Right renal pelvis (tissue), 4 donors: ENCODE measurements at places on chromosomes 11 and 22. TPM values are rescaled to one million over a fixed set of nuclear protein-coding genes. Genes with fewer than 3 reads are reported as not detected.

DNA sequence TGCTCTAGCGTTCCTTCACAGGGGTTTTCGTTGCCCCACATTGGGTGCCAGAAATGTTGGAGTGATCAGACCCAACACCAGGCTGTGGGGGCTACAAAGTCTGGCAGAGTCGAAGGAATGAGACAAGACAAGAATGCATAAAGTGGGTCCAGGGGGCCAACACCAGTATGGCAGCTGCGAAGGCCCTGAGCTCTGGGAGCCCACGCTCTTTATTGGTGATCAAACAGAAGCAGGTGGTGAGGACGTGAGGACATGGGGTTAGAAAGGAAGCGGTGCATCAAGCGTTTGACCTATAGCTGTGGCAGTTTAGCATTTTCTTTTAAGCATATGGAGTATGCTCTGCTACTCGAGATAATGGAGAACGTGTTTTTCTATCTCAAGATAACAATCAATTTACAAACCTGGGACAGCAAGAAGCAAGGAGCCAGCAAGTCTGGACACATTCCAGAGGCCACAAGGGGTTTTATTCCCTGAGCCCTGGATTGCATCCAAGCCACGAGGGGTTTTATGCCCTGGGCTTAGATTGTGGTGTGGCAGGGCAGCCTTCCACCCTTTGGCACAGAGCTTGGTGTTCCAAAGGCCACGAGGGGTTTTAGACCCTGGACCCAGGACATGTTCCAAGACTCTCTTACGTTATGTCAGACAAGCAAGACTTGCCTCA lies 3.9 kb upstream of the DNAJB13 start:
- no peak for DNase-seq

- no peak for DNase-seq
These were observed 265.2 kb downstream of the KCNA4 start for GRCh38 chr11:29751618-29752017.

DNA sequence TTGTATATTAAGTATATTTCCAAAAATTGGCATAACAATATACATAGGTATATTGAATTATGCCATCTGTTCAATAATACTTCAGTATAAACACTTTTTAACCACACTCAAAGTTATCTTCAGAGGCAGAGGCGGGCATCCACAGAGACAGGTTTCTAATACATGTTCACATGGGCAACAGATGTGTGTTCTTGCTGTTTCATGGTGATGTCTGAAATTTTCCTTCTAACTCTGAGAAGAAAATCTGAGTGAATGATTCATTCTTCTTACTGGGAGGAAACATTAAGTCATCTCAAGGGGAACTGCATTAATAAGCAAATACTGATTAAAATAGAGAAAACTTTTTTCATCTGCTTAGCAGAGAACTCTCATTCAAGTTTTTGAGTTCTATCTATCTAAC lies 1074.5 kb downstream of the LRRC4C start:
- DNase-seq: no peak

- no peak for DNase-seq
These were observed 73.8 kb downstream of the CELSR1 start for GRCh38 chr22:46463435-46464227.

DNA sequence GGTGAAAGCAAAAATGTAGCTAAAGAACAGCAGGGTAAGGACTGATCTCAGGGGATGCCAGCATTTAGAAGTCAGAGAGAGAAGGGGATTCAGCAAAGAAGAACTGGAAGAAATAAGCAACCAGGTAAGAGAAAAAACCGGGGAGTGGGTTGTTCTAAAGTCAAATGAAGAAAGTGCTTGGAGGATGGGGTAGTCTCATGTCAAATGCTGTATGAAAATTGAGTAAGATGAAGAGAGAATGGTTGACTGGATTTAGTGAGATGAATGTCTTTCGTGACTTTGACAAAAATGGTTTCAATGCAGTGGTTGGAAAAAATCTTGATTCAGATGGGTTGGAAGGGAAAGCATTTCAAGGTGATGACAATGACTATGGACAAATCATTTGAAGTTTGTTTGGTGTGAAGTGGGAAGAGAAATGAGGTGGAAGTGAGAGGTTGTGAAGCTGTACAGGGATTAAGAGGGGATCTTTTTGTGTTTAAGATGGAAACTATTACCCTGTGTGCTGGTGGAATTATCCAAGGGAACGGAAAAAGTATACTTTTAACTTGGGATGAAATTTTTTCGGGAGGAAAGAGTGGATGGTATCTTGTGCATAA lies 484.0 kb downstream of the ETS1 start:
- DNase-seq: no peak

GRCh38 chr11:8290081-8290810 lies 26.6 kb upstream of the LMO1 start:
- no peak for DNase-seq

DNA sequence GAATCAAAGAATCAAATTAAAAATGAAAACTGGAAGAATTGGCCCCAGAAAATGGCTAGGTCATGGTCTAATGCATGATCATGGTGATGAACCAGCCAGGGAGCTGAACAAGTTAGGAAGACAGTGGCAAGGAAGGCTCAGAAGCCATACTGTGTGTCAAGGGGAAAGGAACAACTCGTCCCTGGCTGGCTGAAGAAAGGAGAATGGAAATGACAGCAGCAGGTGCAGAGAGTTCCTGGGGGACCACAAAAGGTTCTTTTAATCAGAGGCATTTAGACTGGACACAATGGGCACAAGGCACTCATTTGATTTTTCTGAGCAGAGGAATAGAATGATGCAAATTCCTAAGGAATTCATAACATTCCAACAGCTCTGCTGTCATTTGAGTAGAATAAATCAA lies 209.9 kb downstream of the LARGE1 start:
- no peak for DNase-seq

- DNase-seq: no peak
These were observed 10.1 kb upstream of the DCPS start for GRCh38 chr11:126293726-126294125.

DNA sequence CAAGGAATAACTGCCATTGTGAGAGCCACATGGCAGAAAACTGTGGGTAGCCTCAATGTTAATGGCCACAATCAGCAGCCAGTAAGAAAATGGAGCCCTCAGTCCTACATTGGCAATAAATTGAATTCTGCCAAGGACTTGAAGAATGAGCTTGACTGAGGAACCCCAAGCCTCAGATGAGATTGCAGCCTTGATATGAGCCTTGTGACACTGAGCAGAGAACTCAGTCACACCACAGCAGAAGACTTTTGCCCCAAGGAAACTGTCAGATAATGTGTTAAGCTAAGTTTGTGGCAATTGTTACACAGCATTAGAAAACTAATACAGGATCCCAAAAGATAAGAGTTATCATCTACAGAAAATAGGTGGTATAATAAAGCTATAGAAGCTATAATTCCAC lies 2.4 kb upstream of the TTC17 start:
- DNase-seq: no peak

GRCh38 chr22:41478473-41478872 lies 9.6 kb downstream of the ACO2 start:
- no peak for DNase-seq

GRCh38 chr11:131884461-131885073 lies 514.2 kb downstream of the NTM start:
- DNase-seq: no peak

GRCh38 chr11:116913000-116913399 lies 75.6 kb upstream of the APOA1 start:
- DNase-seq: no peak

- no peak for DNase-seq
These were observed 51.7 kb downstream of the ARHGAP42 start for GRCh38 chr11:100738701-100739270.

DNA sequence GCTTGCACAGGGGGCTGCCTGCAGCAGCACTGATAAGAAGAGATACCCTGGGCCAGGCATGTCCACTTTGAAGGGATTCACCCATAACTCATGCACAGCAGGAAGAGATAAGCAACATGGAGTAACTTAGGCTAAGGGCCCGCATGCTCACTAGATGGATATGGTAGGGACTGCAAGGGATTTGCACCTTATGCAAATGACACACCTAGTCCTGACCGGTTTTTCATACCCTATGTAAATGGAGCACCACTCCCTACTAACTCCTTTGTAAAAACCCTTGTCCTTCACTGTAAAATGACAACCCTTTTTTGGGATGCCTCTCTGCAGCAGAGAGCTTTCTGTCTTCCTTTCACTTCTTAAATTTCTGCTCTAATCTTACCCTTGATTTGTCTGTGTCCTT lies 658.9 kb upstream of the CCDC179 start:
- no peak for DNase-seq

DNA sequence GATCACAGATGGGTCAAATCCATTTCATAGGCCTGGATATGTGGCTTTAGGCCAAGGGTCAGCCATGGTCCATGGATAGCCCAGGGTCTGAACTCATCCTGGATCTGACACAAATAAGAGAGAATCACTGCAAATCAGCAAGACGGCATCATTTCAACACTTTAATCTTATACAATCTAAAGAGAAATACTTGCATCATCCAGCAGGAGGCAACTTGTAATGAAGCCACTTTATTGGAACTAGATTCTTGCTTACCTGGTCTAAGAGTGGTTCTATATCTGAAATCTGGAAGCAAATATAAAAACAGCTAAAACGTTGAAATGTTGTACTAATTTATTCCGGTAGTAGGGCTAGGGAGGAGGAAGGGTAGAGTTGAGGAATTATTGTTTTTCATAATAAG lies 870.1 kb downstream of the JRKL start:
- no peak for DNase-seq

- no peak for DNase-seq
These were observed 16.5 kb downstream of the RNF141 start for GRCh38 chr11:10524471-10524870.

GRCh38 chr11:115787302-115787701 lies 283.1 kb upstream of the CADM1 start:
- DNase-seq: no peak

- DNase-seq: no peak
These were observed 16.7 kb downstream of the SLCO2B1 start for GRCh38 chr11:75167617-75168016.

GRCh38 chr22:30934053-30934452 lies 34.5 kb downstream of the MORC2 start:
- no peak for DNase-seq

GRCh38 chr11:73539506-73540084 lies 58.3 kb downstream of the FAM168A start:
- no peak for DNase-seq

GRCh38 chr22:33054001-33054675 lies 4.0 kb downstream of the SYN3 start:
- no peak for DNase-seq

GRCh38 chr11:61712314-61712713 lies 32.1 kb downstream of the DAGLA start:
- DNase-seq: no peak

- DNase-seq: no peak
These were observed 3.1 kb downstream of the HYLS1 start for GRCh38 chr11:125890447-125891100.

DNA sequence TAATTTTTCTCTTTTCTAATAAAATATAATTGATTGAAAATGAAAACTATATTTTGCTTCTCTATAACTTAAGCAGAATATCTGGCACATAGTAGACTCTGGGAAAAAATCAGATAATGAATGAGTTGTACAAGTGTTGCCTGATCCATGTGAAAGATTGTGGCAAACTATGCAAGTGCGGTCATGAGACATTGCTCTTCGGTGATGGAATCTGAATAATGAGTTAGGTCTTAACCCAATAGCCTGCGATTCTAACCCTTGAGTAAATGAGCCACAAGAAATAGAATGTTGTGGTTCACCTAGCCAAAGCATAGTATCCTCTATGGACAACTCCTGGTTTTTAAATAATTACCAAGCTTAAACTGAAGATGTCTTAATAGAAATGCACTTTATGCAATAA lies 333.7 kb upstream of the LUZP2 start:
- DNase-seq: no peak

- no peak for DNase-seq
These were observed 33.1 kb upstream of the ST14 start for GRCh38 chr11:130126516-130126915.

DNA sequence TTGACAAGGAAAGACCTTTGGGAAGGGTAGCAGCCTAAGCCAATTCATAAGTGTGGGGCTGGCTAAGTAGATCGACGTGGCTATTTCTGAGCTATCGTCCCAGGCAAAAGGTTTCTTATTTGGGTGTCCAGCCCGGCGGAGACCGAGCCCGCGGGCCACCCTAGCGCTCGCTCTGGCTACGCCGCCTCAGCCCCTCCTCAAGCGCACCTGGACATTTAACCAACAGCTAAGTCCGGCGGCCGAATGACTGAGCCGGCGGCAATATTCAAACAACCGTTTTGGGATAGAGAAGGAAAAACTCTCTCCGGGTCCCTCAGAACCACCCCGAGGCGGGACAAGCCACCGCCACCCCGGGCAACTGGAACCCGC lies 457 bp downstream of the RNF141 start:
- peak; percentile 32 for DNase-seq

- DNase-seq: no peak
These were observed 39.2 kb upstream of the SLC36A4 start for GRCh38 chr11:93236741-93237675.

The SAC3D1 gene
- polyA plus RNA-seq: 12.7 TPM

The ACP2 gene
- polyA plus RNA-seq: 61.4 TPM

The PI4KA gene
- polyA plus RNA-seq: 62.2 TPM

The FOLR1 gene
- 64.6 TPM for polyA plus RNA-seq

The GSTT2B gene
- polyA plus RNA-seq: 20.5 TPM

The C22orf42 gene
- not detected for polyA plus RNA-seq
